Calu3 (cell line): ENCODE measurements at places on chromosomes 11 and 22. TPM values are rescaled to one million over a fixed set of nuclear protein-coding genes. Genes with fewer than 3 reads are reported as not detected.

C22orf31 gene
- not detected in 2 replicates for total RNA-seq

IL10RA gene
- 0.05 and 0.76 TPM in 2 replicates for total RNA-seq

ELFN2 gene
- 1.5 and 2.8 TPM in 2 replicates for total RNA-seq

VPREB1 gene
- not detected in 2 replicates for total RNA-seq

DNA sequence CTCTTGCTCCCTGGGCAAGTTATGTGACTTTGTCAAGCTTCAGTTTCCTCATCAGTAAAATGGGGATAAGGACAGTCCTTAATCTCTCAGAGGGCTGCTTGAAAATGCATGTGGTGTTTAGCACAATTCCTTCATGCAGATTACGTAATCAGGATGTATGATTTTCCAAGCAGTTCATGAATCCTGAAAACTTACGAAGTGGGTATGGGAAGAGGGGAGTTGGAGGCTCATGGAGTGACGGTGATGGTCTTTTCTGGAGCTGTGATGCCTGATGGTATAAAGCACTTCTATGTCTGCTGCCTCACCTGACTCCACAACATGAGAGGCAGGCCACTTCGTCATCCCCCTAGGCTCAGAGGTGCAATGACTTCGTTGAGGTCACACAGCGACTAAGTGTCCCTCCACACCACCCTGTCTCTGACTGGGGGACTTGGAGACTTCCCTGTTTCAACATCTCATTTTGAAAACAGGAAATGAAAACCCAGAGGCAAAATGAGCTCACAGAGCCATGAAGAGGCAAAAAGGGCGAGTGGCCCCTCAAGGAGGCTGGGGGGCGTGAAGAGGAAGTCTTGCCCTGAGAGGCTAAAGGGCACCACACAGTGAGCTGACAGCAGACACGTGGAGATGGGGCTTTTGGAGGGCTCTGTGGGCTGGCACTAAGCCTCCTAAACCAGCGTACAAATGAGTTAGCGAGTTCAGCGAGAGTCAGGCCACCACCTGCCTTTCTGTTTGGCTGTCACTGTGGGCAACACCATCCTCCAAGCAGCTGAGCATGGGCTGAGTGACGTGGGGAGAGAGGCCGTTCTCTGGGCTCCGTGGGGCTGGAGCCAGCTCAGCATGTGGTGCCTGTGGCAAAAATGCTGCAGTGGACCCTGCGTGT is 10.1 kb downstream of the MCM5 start:
- no peak for DNase-seq

SCGB1A1 gene
- not detected in 2 replicates for total RNA-seq

DNA sequence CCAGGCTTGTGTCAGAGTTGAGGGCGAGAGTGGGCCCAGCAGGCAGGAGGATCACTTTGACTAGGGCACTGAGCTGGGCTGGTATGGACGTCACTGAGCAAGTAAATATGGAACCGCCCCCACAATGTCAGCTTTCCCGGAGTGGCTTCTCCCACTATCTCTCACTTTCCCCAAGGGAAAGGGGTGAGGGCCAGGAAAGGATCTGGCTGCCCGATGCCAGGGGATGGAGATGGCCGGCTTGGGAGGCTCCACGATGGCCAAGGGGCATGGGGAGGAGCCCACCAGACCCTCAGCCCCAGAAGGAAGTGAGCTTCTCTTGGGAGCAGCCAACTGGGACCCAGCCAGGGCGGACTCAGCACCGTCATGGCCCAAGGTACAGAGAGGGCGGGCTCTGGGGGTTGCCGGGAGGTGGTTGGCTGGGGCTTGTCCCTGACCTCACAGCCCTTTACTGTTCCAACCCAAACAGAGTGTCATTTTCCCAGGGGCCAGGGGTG is 8.7 kb downstream of the PRDM11 start:
- DNase-seq = no peak
